ENCODE measurements at places on chromosomes 5 and 9.

GRCh38 chr5:96503501-96504236, 70.6 kb upstream of the PCSK1 start:
- no peak for DNase-seq

DNA sequence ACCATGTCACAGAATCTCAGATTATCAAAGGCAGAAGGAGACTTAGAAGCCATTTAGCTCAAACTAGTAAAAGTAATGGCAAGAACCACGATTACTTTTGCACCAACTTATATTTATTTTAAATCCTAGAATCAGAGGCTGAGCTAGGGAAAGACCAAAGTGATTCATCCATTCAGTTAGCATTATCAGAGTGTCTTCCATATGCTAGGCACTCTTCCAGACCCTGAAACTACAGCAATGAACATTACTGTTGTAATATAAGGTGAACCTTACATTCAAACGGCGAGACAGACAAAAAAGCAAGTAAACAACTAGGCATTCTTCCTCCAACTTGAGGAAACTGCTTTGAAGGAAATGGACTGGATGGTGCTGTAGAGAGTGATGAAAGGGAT, 7.9 kb downstream of the PDE6A start:
- DNase-seq, result no peak

GRCh38 chr5:23235246-23235645, 272.2 kb upstream of the PRDM9 start:
- DNase-seq, result no peak

- no peak for DNase-seq
Measured at GRCh38 chr5:166750376-166750775, 1541.1 kb upstream of the WWC1 start.

Measured in right forelimb (tissue), 1 donor.